ENCODE measurements at places on chromosomes 2 and 18.

- no peak for DNase-seq
Measured at GRCh38 chr18:73638709-73639108, 508.9 kb downstream of the FBXO15 start.

- DNase-seq, result no peak
Measured at GRCh38 chr2:43288417-43289305, 62.3 kb upstream of the ZFP36L2 start.

- DNase-seq, result no peak
Measured at GRCh38 chr2:182716650-182716979, 558 bp downstream of the DNAJC10 start.

DNA sequence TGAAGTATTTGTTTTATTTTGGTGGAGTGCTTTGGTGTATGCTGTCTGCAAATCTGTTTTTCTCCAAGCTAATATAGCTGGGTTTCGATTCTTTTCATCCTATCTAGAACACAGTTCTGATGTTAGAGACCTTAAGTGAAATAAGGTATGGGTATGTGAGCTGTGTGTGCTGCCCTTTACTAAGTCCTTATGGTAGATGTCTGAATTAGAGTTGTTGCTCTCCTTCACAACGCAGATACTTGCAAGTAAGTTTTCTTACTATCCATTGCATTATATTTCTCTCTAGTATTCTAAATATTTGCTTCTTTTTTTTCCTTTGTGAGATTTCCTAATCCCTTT, 38.6 kb downstream of the AGFG1 start:
- no peak for DNase-seq

- no peak for DNase-seq
Measured at GRCh38 chr2:84388133-84388532, 70.9 kb downstream of the SUCLG1 start.

DNA sequence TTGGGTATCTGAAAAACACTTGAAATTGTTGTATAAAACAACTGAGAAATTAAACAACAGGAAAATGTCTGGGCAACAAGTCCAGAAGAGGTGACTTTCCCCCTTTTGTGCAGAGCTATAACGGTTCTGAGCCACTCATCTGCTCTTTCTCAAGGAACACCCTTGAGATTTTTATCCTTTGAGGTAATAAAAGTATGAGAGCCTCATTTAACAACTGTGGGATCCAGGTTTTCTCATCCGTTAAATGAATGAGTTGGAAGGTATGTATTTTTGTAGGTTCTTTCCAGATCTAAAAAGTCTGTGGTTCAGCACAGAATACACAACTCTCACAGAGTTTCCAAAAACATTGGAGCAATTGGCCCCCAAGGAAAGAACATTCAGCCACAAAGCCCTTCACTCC, 93.0 kb downstream of the ANKRD44 start:
- DNase-seq, result no peak

- DNase-seq, result no peak
Measured at GRCh38 chr2:113829270-113829669, 60.6 kb upstream of the ACTR3 start.

DNA sequence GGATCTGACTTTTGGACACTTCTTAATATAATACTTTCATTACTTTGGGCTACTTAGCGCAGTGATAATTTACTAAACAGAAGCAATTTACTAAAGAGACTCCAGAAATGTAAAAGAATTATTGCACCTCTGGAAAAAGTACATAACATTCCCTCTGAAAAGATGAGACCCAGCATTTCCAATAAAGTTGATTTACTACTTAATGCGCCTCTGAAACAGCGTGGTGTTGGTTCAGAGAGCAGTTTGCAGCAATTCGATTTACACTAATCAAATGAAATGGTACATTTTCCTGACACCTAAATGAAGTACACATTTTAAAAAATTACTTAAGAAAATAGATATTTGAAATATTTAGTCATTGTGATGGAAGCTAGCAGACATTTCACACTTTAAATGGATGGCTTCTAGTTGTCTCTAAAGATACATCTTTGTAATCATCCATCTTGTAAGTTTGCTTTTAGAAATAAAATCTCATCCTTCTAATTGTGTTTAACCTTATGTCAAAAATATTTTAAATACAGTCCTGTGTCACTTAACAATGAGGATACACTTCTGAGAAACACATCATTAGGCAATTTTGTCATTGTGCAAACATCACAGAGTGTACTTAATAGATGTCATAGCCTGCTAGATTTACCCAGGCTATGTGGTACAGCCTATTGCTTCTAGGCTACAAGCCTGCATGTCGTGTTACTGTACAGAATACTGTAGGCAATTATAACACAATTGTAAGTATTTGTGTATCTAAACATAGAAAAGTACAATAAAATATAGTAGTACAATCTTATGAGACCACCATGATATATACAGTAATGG, 284.6 kb upstream of the UBE2E3 start:
- no peak for DNase-seq

GRCh38 chr2:15472133-15472532, 89.0 kb downstream of the NBAS start:
- no peak for DNase-seq

DNA sequence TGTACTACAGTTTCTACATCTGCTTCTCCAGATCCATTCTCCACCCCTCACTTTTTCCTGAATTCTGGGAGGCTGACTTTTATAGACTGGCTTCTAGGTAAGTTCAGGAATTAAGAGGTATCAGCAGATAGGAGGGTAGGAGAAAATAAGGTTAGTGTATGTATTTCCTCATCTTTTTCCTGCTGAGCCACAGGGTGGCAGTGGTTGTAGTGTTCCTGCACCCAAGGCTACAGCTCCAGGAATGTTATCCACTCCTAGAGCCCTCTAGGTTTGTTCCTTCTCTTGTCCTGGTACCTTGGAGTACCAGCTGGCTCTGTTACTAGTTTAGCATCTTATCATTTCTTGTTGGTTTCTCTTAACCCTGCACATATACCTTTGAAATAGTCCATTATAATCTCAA, 40.7 kb upstream of the C2orf66 start:
- DNase-seq, result no peak

All from GM18507 (cell line).